Astrocyte (in vitro differentiated cells and primary cell): ENCODE measurements at places on chromosomes 7 and 10. TPM values are rescaled to one million over a fixed set of nuclear protein-coding genes. Genes with fewer than 3 reads are reported as not detected.
A peak's percentile ranks its signal among the peaks of the same experiment; 100 is the strongest.

GRCh38 chr7:101381549-101382111 is 19.0 kb downstream of the COL26A1 start:
- no peak overlapping the region for H3K4me3 ChIP-seq
- no peak overlapping the region for H3K27ac ChIP-seq
- DNase-seq: no peak
- H3K4me1 ChIP-seq: peaks cover 5% of the 10 kb centered on the region
- H3K36me3 ChIP-seq: no peaks in the 10 kb centered on the region

Gene OR2A5
- not detected in 2 replicates for total RNA-seq

- no peaks in the 10 kb centered on the region for H3K36me3 ChIP-seq
- no peak for DNase-seq
- H3K4me3 ChIP-seq: no peak overlapping the region
- no peak overlapping the region for H3K27ac ChIP-seq
- peaks cover 19% of the 10 kb centered on the region for H3K27me3 ChIP-seq
- H3K4me1 ChIP-seq: peaks cover 10% of the 10 kb centered on the region
These were observed 3.4 kb upstream of the PPP2R2D start for GRCh38 chr10:131897297-131897899.

DNA sequence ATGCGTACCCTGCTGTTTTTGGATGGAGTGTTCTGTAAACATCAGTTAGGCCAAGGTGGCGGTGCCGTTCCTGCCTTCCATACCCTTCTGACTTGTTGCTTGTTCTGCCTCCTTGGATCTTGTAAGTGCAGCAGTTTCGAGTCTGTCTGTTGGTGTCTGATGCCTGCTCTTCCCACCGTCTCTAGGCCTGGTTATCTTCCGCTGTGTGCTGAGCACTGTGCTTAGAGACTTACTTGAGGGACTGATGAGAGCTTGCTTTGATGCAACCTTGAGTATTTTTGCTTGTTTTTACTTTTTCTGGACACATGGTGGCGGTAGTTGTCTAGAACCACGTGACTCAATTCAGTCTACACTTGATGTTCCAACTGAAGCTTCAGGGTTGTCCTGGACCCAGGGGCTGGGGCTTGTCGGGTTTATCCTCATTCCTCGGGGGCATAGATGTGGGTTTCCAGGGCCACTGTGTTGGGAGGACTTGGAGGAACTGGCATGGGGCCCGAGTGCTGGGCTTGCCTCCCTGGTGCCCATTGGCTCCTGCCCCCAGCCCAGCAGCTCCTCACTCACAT is 14.4 kb upstream of the SPRN start:
- no peak for DNase-seq
- H3K36me3 ChIP-seq: no peaks in the 10 kb centered on the region
- no peak overlapping the region for H3K27ac ChIP-seq
- H3K4me3 ChIP-seq: no peak overlapping the region

Gene MBL2
- total RNA-seq: not detected in 2 replicates

Gene VSTM2A
- 0.20 TPM in 1 of 2 replicates, not detected in the other for total RNA-seq

Gene DRGX
- not detected in 2 replicates for total RNA-seq

Gene PCLO
- total RNA-seq: 3.0 and 3.1 TPM in 2 replicates

Gene GIMAP4
- total RNA-seq: not detected in 2 replicates

DNA sequence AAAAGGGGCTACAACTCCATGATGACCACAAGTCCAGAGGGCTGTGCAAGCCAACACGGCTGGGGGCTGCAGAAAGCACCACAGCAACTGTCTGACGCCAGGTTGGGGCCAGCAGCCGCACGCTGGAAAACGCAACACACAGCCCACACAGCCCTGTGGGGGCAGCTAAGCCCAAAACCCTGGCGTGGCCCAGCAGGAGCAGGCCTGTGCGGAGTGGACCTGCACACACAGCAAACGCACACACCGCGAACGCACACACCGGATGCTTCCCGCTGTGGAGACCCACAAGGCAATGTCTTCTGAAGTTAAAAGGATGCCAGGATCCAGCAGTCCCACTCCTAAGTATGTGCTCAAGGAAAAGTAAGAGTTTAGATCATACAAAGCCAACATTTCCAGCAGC is 121.2 kb downstream of the MAD1L1 start:
- H3K27me3 ChIP-seq: no peaks in the 10 kb centered on the region
- no peaks in the 10 kb centered on the region for H3K36me3 ChIP-seq
- H3K4me1 ChIP-seq: peaks cover 79% of the 10 kb centered on the region
- peak overlapping the region; percentile 94 for H3K27ac ChIP-seq

Gene GRID1
- total RNA-seq: 0.48 and 0.75 TPM in 2 replicates

Gene AMPH
- 2.9 and 3.3 TPM in 2 replicates for total RNA-seq

DNA sequence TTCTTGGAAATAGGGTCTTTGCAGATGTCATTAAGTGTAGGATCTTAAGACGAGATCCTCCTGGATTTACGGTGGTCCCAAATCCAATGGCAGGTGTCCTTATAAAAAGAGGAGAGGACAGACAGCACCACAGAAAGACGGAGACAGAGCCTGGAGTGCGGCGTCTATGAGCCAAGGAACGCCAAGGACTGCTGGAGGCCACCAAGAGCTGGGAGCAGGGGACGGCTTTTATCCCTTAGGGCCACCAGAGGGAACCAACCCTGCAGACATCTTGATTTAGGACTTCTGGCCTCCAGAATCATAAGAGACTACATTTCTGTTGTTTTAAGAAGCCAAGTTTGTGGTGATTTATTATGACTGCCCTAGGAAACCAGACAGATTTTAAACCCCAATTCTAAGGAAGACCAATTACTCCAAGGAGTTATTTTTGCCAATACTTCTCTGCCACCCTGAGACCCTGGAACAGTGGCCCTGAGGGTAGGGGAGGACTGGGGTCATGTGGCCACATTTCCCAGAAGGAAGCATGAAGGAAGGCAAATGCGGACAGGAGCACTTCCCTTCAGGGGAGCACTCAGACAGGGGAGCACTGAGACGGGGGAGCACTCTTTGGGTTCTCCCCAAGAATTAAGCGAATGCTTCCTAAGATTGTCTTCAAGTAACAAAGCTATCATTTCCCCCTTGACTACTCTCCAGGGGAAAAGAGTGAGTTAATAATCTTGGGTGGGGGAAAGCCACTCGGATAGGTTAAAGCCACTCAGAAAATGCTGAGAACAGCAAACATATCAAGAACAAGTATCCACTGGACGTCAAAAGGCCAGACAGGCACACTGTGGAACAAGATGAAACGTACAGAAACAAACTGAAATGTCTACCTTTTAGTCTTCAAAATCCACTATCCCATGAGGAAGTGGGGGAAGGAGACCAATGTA is 67.5 kb downstream of the CHST15 start:
- H3K36me3 ChIP-seq: no peaks in the 10 kb centered on the region
- H3K27me3 ChIP-seq: peaks cover 12% of the 10 kb centered on the region
- DNase-seq: no peak
- H3K4me3 ChIP-seq: no peak overlapping the region
- H3K4me1 ChIP-seq: no peaks in the 10 kb centered on the region

GRCh38 chr7:130351791-130352090 is 7.1 kb downstream of the CPA5 start:
- H3K27me3 ChIP-seq: no peaks in the 10 kb centered on the region
- H3K36me3 ChIP-seq: no peaks in the 10 kb centered on the region
- H3K27ac ChIP-seq: no peak overlapping the region
- H3K4me3 ChIP-seq: no peak overlapping the region
- DNase-seq: no peak

Gene RAMP3
- not detected in 2 replicates for total RNA-seq

Gene TEX36
- total RNA-seq: not detected in 2 replicates

DNA sequence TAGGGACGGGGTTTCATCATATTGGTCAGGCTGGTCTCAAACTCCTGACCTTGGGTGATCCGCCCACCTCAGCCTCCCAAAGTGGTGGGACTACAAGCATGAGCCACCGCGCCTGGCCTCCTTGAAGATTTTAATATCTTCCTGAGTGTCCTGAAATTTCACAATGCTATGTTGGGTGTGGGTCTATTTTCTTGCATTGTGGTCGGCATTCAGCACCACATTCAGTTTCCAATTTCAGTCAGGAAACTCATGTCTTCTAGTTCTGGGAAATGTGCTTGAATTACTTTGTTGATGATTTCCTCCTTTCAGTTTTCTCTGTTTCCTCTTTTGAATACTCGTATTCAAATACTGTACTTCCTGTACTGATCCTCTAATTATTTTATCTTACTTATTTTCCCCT is 49.3 kb upstream of the IL6 start:
- no peak overlapping the region for H3K27ac ChIP-seq
- H3K4me3 ChIP-seq: no peak overlapping the region
- no peaks in the 10 kb centered on the region for H3K27me3 ChIP-seq
- DNase-seq: no peak
- peaks cover 7% of the 10 kb centered on the region for H3K4me1 ChIP-seq

Gene CLIP2
- 31.4 and 35.4 TPM in 2 replicates for total RNA-seq

GRCh38 chr7:44508328-44509030 is 18.0 kb upstream of the NUDCD3 start:
- no peaks in the 10 kb centered on the region for H3K4me1 ChIP-seq
- H3K27me3 ChIP-seq: peaks cover 5% of the 10 kb centered on the region
- no peak for DNase-seq

- no peaks in the 10 kb centered on the region for H3K4me1 ChIP-seq
- DNase-seq: no peak
- H3K27me3 ChIP-seq: no peaks in the 10 kb centered on the region
- no peaks in the 10 kb centered on the region for H3K36me3 ChIP-seq
- no peak overlapping the region for H3K4me3 ChIP-seq
These were observed 63.5 kb downstream of the CAMK1D start for GRCh38 chr10:12412666-12413368.

GRCh38 chr10:127338399-127339110 is 142.2 kb upstream of the INSYN2A start:
- H3K27ac ChIP-seq: no peak overlapping the region
- DNase-seq: peak; percentile 50
- H3K4me3 ChIP-seq: no peak overlapping the region
- no peaks in the 10 kb centered on the region for H3K36me3 ChIP-seq
- no peaks in the 10 kb centered on the region for H3K4me1 ChIP-seq

Gene TSPAN14
- 134 and 140 TPM in 2 replicates for total RNA-seq

DNA sequence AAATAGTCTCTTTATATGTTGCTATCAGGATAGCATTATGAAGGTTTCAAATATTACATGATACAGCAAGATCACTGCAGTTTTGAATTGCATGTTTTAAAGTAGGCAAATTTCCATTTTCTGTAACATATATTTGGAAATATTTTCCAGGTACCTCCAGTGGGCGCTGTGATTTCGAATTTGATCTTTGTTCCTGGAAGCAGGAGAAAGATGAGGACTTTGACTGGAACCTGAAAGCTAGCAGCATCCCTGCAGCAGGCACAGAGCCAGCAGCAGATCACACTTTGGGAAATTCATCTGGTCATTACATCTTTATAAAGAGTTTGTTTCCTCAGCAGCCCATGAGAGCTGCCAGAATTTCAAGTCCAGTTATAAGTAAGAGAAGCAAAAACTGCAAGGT is 299.0 kb downstream of the MALRD1 start:
- H3K36me3 ChIP-seq: no peaks in the 10 kb centered on the region
- no peaks in the 10 kb centered on the region for H3K4me1 ChIP-seq
- H3K27ac ChIP-seq: no peak overlapping the region
- H3K27me3 ChIP-seq: no peaks in the 10 kb centered on the region

- H3K4me3 ChIP-seq: no peak overlapping the region
- H3K36me3 ChIP-seq: no peaks in the 10 kb centered on the region
- DNase-seq: no peak
- no peaks in the 10 kb centered on the region for H3K27me3 ChIP-seq
- H3K4me1 ChIP-seq: no peaks in the 10 kb centered on the region
These were observed 36.5 kb upstream of the AKR1C2 start for GRCh38 chr10:5040010-5040673.

DNA sequence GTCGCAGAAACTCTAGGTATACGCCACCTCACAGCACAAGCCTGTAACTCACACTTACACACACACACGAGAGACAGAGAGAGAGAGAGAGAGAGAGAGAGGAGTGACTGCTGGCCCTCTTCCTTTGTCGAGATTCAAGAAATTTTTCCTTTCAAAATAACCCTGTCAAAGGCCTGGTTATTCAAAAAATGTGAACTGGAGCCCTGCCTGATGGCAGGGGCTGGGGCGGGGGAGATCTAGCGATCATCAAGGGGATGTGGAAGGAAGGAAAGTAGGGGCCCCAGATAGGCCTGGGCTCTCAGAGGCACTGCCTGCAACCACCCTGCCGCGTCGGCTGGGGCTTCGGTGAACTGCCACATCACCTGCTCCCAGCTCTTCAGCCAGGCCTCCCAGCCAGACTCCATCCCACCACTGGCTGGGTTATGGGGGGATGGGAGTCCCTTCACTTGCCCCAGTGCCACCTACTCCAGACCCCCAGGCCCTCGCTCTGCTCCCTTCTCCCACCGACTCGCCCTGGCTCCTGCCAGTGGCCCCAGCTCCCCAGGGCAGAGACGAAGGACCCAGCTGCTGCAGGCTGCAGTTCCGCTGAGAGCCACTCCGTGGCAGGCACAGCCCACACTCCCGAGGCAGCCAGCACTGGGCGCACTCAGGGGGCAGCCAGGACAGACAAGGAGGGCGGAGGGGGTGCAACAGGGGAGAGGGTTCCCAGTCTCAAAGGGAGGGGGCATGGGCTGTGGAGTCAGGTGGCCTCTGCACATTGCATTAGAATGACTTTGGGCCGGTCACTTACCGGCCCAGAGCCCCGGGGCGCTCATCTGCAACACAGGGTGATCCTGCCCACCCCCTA is 15.3 kb downstream of the KCNH2 start:
- no peak for DNase-seq
- no peak overlapping the region for H3K27ac ChIP-seq
- peaks cover 26% of the 10 kb centered on the region for H3K27me3 ChIP-seq
- no peaks in the 10 kb centered on the region for H3K4me1 ChIP-seq
- H3K4me3 ChIP-seq: no peak overlapping the region

GRCh38 chr7:154255324-154255723 is 203.1 kb downstream of the DPP6 start:
- H3K4me1 ChIP-seq: no peaks in the 10 kb centered on the region
- no peaks in the 10 kb centered on the region for H3K36me3 ChIP-seq
- no peaks in the 10 kb centered on the region for H3K27me3 ChIP-seq
- no peak overlapping the region for H3K27ac ChIP-seq

DNA sequence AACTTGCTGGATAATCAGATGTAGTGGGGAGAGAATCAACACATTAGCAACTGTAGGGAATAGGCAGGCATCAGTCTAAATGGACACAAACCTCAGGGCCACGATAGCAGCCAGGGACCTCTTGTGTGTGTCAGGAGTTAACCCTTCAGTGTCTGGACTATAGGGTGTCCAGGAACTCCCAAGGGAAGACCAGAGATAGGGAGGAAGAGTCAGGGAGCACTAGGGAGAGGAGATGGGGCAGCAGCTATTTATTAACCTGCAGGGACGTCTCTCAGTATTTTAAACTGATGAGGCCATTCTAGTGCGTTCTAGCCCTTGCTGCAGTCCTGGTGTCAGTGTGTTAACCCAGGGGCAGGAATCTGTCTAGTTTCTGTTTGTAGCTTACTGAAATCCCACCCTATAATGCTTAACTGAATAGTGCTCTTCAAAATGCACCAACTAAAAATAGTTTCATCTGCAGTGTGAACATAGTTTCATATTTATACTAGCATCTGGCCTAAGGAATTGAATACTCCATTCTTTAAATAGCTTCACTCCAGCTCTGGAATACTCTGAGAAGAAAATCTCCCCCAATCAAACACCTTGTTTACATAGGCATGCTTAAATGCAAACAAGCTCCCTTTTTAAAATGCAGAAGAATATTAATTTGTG is 62.7 kb downstream of the ARID5B start:
- DNase-seq: no peak
- H3K27me3 ChIP-seq: no peaks in the 10 kb centered on the region

- peaks cover 41% of the 10 kb centered on the region for H3K4me1 ChIP-seq
- H3K4me3 ChIP-seq: peak overlapping the region; percentile 19
- H3K27ac ChIP-seq: peak overlapping the region; percentile 90
- DNase-seq: peak; percentile 95
- H3K36me3 ChIP-seq: no peaks in the 10 kb centered on the region
- no peaks in the 10 kb centered on the region for H3K27me3 ChIP-seq
These were observed 14.4 kb downstream of the DENND2A start for GRCh38 chr7:140625908-140626868.
